ENCODE measurements at places on chromosomes 7 and 10.

GRCh38 chr10:59873896-59874295 lies 32.5 kb downstream of the CCDC6 start:
- peak; percentile 9 for DNase-seq

DNA sequence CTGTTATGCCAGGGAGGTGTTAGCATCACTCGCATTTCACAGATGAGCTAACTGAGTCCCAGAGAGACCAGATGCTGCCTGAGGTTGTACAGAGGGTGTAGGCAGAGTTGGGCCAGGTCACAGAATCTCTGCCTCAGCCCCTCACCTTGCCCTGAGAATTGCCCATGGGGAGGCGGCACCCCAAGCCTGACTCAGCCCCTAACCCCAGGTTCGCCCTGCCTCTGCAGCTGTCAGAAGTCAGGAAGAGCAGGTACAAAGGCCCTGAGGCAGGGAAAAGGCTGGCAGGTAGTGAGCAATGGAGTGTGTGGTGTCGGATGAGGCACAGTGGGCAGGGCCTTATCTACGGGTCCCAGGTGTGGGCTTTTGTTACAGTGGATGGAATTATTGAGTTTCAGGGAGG lies 79.4 kb downstream of the MYL10 start:
- no peak for DNase-seq

DNA sequence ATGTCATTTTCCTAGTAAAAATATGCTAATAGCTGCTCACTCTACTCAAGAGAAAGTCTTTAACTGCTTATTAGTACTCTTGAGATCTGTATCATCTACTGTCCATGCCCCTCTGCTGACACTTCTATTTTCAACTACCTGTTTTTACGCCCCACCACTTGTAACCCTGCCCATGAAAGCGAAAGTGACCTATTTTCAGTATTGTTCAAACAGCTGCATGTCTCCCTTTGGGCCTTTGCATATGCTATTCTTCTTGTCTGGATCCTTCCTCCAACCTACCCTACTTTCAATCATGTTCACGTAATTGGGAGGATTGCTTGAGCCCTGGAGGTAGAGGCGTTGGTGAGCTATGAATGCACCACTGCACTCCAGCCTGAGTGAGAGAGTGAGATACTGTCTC lies 1481.3 kb downstream of the GATA3 start:
- no peak for DNase-seq

DNA sequence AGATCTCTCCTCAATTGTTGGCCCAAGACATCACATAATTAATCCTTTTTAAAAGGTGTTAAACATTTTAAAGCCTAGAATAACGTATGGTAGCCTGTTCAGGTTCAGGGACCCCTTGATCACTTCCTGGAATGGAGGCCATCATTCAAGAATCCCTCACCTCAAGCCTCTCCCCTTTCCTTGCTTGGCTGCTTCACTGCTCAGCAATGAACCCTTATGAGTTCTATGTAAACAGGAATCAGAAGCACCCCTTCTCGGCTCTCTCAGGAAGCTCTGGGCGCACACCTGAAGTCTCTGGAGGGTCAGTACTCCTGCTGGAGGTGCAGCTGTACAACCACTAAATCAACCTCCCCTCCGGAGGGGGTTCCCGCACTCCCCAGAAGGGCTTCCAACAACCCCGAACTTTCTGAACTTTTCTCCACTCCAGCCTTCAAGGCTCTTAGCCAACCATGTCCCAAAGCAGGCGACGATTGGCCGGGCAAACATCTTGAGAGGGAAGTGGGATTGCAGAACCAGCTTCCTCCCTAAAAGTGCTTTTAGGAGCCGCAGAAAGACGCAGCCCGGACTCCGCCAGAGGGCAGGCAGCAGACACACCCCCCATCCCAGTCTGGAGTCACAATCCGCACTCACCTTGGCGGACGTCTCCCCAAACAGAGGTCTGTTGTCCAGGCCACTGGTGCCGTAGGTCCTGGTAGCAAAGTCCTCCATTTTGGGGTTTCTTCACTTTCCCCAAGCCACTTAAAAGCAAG lies 562 bp downstream of the TMEM243 start:
- peak; percentile 33 for DNase-seq

- DNase-seq: no peak
These were observed 796.2 kb downstream of the CCSER2 start for GRCh38 chr10:85124603-85125051.

DNA sequence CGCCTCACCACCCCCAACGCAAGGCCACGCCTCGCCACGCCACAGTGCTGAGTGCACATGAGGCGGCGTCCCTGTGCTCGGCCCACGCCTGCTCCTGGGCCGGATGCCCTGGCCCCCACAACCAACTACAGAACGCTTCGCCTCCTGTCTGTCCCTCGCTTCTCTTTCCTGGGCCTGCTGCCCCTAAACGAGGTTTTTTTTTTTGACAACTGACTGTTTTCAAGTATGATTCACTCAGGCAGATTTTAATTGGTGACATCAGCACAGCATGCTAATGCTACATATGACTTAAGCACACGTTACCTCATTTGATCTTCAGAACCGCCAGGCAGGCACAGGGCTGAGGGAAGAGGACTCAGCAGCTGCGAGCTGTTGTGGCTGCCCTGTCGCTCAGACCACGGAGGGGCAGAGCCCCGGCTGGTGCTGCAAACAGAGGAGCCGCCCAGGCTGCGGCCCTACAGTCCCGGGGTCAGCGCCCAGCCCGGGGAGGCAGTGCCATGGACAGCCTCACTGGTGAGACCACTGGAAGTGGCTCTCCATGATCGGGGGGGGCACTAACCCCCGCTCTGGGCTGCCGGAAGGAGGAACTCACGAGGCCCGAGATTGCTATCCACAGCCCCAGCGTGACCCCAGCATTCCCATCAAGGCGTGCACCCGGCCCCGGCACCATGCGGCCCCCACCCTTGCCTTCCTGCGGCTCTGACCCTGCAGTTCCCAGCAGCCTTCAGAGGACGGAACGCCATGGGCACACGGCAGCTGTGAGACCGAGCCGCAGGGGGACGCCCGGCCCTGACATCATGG lies 212.8 kb downstream of the MAD1L1 start:
- peak; percentile 94 for DNase-seq

GRCh38 chr7:134128829-134129228 lies 1.7 kb downstream of the LRGUK start:
- DNase-seq: no peak

- DNase-seq: no peak
These were observed 16.5 kb downstream of the TMEM236 start for GRCh38 chr10:17768496-17768895.

DNA sequence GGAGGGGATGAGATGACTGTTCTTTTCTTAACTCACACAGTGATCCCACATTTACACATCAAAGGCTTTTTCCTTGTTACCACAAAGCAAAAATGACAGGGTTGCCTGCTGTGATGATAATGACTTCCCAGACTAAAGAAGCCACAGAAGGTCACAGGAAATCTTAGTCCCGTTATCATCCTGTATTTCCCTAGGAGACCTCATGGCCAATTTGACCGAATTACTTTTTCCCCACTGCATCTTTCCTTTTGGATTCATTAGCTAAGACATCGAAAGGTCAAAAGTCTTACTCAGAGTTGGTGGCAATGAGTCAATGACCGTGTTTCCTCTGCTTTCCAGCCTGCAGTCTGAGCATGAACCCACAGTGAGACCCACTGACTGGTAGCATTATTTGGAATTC lies 130.1 kb upstream of the INHBA start:
- no peak for DNase-seq

DNA sequence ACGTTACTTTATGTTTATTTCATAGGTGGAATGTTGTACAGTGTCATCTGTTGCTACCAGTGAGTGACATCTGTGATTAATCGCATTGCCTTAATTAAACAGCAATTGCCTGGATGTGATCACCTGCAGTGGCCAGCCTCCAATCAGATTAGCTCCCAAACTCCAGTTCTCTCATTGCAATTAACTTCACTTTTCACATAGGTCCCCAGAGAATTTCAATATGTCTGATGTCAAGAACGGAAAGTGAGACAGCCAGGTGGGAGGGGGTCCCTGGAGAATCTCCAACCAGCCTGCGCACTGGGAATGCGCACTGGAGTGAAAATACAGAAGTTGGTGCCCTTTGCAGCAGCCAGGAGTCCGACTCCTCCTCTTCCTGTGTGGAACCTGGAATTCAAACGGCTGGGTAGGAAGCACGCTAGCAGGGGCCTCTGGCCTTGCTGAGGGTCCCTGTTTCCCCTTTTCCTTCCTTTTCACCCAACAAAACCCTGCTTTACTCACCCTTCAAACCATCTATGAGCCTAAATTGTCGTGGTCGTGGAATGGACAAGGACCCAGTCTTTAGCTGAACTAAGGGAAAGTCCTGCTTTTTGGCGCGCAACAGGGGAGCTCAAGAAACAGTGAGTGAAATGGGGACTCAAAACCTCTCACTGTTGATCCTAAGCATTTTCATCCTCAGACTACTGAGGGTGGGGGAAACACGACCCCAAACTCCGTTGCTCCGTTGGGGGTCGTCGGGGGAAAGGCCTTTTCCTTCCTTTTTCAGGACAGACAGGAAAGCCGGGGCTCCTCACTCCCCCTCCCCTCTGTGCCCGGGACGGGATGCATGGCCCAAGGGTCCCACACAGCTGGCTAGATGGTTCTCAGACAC lies 1355.5 kb upstream of the LRRTM3 start:
- DNase-seq: peak; percentile 63

- DNase-seq: no peak
These were observed 19.5 kb downstream of the TRIM56 start for GRCh38 chr7:101104799-101105198.

- DNase-seq: no peak
These were observed 2.1 kb downstream of the DNAJC9 start for GRCh38 chr10:73244866-73245477.

GRCh38 chr7:158664406-158664805 lies 40.2 kb downstream of the NCAPG2 start:
- DNase-seq: no peak

DNA sequence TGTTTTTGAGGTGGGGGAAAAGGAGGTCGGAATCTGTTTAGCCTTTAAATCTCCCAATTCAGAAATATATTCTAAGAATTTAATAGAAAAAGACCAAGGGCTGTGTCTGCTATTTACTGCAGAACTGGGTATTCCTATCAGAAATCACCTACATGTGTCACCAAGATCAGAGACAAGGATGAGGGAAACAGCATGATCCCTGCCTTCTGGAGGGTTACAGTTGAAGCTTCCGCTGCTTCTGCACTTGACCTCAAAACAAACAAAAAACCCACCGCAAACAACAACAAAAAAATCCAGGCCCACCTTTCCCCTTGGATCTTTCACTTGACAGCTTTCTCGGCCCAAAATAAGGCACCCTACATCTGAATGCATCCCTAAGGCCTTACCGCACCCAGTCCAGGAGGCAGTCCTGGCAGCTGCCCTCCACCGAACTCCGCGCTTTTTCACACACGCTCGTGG lies 750 bp upstream of the CDK14 start:
- DNase-seq: no peak

- DNase-seq: no peak
These were observed 248.0 kb downstream of the TNS3 start for GRCh38 chr7:47333959-47334358.

DNA sequence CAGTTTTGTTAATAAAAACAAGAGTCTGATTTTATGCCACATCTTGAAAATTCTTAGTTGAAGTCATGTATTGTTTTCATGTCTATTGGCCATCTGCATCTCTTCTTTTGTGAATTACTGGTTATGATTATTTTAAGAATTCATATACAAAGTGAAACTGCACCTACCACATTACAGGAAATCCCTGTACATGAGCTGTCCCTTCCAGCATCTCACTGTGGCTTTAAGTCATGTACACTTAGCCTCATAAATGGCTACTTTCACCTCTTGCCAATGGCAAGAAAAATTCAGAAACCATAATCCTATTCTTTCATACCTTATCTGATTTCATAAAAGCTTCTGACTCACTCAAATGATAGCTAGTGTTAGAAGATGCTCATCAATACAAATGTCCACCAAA lies 48.6 kb downstream of the CRTAC1 start:
- no peak for DNase-seq

DNA sequence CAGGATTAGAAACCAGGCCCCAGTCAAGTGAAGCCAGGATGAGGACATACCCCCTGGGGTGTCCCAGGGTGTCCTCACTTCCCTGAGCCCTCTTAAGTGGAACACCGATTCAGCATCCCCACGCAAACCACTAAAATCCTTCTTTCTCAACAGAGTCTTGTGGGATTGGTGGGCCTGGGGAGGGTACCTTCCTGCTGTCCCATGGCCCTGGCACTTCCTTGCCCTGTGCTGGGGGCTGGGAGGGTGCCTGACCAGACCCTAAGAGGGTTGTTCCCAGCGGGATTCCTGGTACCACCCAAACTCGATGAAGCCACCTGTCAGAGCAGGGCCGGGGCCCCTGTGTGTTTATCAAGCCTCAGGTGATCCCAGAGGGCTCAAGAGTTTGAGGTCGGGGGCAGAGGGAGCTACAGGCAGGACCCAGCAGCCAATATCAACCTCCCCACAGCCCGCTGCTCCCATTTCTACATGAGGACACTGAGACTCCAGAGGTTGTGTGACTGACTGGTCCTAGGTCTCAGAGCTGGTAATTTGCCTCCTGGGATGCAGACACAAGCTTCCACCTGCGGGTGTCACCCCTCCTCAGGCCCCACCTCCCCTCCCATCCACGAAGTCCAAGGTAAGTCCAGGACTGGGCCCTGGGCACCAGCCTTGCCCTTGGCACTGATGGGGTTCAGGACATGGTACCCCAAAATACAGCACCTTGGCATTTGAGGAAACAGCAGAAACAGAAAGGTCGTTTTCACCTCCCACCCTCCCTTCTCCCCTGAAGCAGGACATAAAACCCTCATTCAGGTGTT lies 31.4 kb downstream of the OAT start:
- no peak for DNase-seq

- DNase-seq: no peak
These were observed 217.7 kb downstream of the PRKG1 start for GRCh38 chr10:51291961-51292360.

DNA sequence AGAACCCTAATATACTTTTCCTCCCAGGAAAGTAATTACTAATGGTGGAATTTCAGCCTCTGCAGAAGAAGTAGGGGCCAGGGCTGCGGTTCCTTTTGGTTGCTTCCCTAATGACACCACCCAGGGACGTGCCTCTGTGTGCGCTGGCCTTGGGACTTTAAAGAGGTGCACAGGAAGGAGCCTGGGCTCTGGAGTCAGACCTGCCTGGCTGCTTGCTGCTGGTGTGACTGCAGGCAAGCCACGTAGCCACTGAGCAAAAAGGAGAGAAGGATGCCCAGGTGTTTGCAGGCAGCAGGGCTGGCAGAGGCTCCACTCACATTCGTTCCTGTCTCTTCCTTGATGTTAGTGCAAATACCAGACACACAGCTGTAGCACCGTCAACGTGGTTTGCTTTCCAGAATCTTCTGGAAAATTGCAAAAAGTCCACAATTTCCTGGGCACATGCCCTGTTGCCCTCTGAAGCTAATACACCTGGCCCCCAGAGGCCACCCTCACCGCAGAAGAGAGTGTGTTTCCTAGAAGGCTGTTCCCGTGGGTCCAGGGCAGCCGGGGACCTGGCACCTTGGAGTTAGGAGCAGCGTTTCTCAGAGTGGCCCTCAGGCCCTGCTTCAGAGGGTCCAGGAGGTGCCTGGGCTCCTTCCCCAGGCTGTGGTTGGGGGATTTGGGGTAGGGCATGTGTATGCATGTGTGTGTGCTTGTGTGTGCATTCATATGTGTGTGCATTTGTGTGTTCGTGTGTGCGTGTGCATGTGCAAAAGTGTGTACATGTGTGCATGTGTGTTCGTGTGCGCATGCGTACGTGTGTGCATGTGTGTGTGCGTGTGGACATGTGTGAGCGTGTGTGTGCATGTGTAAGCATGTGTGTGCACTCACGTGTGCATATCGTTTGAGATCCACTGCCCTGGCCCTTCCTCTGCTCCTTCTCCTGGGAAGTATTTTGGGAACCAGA lies 12.8 kb upstream of the PRKAG2 start:
- DNase-seq: no peak

All from fibroblast of skin of abdomen (primary cell).